Activated CD4-positive, alpha-beta T cell treated with anti-CD3 and anti-CD28 coated beads, Interleukin-2, Interleukin-6, amounts not matched to agents 100 ng/mL and 50 ng/mL, durations not matched to agents 16 hours and 8 hours (primary cell): ENCODE measurements at places on chromosomes 12 and 14.

- no peak for DNase-seq
Measured at GRCh38 chr14:74952180-74952665, 3.2 kb downstream of the PGF start.

DNA sequence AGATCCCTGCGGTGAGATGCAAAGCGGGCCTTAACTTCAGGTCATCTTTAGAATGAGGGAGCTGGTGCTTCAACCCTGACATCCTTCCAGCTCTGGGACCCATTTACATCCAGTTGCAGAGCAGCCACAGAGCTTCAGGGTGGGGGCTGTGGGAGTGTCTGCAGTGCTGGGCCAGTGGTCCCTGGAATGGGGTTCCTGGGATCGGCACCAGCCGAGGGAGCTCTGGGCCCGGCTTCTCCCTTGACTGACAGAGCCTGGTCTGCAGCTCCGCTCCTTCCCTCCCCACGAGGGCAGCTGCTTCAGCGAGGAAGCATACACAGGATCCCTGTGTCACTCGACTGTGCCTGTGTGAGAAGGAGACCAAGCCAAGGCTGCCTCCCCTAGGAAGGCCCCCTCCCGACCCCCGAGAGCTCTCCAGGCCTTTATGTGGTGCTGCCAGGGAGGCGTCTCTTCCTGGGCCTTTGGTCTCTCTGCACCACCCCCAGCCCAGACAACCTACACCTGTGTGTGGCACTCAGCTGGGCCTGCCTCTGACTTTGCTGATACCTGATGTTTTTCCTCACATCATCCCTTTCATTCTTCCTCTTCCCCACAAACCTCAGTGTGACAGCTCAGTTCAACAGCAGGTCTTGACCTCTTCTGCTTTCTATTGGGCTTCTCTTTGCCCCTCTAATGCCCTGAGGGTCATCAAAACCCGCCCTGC, 48.1 kb upstream of the RIN3 start:
- no peak for DNase-seq

- DNase-seq, result no peak
Measured at GRCh38 chr12:121467638-121468498, 68.0 kb downstream of the RNF34 start.

- DNase-seq, result no peak
Measured at GRCh38 chr12:110561471-110562201, 21.5 kb downstream of the PPTC7 start.

DNA sequence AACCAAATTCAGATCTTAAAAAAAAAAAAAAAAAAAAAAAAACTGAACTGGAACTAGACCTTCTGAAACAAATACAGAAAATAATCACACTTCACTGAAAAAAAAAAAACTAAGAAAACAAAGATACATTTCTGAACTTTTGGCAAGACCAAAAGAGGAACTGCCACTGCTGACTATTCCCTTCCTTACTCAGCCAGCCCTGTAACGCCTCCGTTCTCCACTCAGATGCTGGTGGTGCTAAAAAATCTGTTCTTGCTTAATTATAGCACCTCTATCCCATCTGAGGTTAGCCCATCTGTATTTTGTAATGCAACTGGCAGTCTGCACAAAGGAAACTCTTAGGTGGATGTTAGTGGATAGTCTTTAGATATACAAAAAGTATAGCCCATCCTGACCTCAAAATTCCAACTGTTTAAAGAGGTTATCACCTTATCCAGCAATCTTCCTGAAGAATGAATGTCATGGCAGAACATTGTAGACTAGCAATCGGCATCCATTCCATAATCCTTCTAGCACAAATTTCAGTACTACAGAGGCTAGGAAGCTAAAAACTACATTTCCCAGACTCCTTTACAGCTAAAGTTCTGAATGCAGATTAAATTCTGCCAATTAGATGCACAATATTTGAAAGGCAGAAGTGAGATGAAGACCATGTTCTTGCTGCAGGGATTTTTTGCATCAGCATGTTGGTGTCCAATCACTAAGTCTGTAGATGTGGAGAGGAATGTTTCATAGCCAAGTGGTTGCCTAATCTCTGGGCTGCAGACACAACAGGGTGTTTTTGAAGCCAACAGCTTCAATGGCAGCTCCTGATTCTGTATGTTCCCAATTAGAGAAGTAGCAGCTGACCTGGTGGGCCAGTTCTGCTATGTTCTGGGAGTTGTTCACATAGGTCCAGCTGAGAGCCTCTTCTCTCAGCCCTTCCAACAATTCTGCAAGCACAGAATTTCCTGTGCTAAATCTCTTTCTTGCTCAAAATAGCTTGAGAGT, 5.7 kb downstream of the MAP3K9 start:
- DNase-seq, result no peak

DNA sequence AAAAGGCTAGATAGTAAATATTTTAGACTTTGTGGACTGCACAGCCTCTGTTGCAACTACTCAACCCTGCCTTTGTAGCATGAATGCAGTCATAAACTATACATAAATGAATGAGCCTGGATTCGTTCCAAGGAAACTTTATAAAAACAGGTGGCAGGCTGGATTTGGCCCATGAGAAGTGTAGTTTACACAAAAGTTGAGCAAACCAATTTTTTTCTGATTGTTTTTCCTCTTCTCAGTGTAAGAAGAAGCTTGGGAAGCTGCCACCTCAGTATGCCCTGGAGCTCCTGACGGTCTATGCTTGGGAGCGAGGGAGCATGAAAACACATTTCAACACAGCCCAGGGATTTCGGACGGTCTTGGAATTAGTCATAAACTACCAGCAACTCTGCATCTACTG, 9.5 kb downstream of the OAS1 start:
- DNase-seq, result no peak

GRCh38 chr12:74129702-74130101, 407.9 kb upstream of the ATXN7L3B start:
- no peak for DNase-seq

GRCh38 chr14:35365130-35366055, 39.2 kb downstream of the NFKBIA start:
- peak; percentile 86 for DNase-seq

DNA sequence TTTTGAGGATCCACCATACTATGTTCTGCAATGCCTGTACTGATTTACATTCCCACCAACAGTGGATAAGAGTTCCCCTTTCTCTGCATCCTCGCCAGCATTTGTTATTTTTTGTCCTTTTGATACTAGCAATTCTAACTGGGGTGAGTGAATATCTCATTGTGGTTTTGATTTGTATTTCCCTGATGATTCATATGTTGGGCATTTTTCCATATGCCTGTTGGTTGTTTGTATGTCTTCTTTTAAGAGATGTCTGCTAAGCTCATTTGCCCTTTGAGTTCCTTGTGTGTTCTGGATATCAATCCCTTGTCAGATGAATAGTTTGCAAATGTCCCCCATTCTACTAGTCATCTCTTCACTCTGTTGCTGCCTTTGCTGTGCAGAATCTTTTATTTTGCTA, 49.0 kb upstream of the MSRB3 start:
- no peak for DNase-seq

DNA sequence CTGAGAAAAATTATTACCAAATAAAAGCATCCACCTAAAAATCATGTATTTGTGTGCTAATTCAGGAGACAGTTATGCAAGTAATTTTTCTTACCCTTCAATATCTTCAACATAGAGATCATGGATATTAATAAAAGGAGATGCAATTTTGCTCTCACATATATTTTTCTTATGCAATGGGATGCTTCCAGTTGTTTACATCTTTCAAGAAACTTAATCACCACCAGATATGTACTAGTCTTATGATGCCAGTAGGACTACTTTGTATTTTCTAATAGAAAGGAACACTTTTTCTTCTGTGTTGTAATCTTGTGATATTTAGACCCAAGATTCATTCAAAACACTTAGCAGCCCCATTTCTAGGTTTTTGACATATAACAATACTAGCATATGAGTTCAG, 107.6 kb downstream of the NAV3 start:
- no peak for DNase-seq

GRCh38 chr14:55127460-55127951, 1.5 kb upstream of the LGALS3 start:
- no peak for DNase-seq

GRCh38 chr12:88996200-88996788, 356.0 kb downstream of the DUSP6 start:
- no peak for DNase-seq

- DNase-seq, result peak; percentile 17
Measured at GRCh38 chr12:132600048-132601032, 10.0 kb downstream of the LRCOL1 start.

DNA sequence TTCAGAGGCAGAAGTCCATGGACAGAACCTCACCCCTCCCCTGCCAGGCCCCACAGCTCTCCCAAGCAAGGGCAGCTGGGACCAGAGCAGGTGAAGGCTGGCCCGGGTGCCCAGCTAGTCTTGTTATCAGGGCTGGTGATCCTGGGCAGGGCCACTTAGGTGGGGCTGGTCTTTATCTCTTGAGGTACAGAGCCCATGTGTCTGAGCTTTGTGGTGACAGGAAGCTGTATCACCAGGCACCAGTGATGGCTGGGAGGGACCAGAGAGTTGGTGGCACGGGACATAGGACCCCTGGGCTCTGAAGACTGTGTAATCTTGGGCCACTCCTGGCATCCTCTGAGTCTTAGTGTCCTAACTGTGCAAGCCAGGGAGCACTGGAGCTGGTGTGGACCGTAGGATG, 12.8 kb upstream of the HPD start:
- DNase-seq, result no peak

DNA sequence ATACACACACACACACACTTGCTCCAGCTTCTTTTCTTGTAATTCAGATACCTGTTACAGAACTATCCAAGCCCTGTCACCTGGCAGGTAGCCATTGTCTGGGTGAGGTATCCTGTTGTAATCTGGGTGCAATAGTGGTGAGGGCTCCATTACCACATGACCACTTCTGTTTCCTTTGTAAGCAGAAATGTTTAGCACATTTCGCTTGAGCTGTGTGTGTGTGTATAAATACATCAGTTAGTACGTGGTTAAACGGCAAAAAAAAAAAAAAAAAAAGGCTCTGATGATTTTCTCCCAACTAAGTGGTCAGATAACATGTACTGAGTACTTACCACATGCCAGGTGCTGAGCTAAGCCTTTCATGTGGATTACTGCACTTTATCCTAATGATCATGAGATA, 129.3 kb upstream of the SSTR1 start:
- peak; percentile 10 for DNase-seq

DNA sequence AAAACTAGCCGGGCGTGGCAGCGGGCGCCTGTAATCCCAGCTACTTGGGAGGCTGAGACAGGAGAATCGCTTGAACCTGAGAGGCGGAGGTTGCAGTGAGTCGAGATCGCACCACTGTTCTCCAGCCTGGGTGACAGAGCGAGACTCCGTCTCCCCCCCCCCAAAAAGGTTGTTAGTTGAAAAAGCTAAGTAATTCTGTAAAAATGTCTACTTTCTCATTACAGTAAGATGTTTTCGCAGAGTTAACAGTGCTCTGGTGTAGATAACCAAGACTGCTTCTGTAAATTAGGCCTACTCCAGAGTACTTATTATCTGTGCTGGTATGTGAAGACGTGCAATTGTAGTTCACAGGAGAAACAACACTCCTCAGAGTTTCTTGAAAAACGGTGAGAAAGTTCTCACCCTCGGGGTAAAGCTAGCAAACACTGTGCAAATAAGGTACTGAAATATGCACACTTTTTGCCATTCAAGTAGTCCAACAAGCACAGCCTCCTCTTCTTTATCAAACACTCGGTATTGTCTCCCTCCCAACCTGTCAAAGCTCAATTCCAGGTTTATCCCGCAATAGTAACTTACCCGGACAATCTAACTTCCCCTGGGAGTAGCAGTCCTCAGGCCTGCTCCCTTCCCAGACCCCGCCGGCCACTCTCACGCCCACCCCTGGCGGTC, 974 bp downstream of the BTBD7 start:
- DNase-seq, result no peak

DNA sequence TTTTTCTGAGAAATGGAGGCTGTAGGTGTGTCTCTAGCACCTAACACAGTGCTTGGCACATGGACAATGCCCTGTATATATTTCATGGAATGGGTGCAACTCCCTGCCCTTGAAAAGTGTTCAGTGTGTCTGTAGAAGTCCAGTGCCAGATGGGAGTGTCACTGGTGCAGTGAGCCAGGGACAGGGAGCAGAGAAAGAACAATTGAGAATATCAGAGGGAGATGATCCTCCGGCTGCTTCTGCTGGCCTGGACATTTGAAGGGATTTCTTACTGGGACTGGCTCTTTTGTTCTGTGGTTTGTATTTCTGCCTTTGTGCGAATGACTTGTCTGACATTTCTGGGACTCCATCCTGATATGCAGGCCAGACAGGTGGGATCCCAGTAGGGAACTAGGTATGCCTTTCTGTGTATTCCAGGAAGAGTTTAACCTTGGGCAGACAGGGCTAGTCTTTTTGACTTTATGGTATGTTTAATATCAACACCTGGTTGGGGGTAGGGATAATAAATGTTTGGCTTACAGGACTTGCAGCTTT, 328.0 kb downstream of the NRXN3 start:
- no peak for DNase-seq

DNA sequence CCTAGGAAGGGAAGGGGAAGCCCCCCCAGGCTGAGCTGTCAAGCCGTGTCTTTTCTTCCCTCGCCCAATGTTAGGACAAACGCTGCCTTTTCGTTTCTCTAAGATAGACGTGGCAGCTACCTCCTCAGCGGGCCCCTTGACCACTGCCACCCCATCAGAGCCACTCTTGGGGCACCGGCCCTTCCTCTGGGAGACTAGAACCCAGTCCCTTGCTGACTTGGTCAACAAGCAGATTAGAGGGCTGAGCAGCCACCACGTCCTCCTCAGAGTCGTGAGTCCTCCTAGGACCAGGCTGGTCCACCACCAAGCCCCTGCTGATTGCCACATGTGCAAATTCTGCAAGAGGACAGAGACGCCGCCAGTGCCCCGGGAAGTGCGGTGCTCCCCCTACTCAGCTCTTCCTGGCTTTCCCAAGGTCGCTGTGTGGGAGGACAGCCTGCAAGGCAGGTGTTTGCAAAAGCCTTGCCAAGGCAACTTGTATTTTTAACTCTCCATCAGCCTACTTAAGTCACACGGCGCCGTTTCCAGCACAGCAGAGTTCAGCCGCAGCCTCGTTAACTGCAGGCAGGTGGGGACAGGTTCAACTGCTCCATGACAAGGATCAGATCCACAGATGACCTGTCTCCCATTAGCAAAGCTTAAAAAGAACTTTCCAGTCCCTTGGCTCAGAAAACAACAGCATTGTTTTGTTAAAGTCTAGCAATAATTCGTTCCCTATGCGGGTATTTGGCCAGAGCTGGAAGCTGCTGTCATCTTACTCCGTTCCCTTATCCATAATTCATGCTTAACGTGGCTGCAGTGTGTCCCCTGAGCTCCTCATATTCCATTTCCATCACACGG, 65.6 kb downstream of the TESC start:
- no peak for DNase-seq

DNA sequence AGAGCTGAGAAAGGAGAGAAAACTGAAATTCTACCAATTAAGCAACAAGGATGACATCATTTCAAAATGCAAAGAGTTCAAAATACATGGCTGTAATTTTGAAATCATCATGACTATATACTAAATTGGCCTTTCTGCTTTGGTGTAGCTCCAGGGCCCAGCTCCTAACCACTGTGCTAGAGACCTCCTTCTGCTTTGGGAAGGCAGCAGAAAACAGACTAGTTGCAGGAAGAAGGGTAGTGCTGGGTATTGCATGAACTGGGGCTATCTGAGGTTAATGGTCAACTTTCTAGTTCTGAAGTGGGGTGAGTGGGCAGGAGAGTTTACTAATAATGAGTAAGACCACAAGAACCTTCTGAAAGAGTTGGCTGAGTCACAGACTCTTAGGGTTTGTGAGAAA, 66.2 kb downstream of the PTGER2 start:
- DNase-seq, result no peak
